ENCODE measurements at places on chromosomes 16 and 17.

GRCh38 chr17:76996741-76997694 is 128.8 kb downstream of the MGAT5B start:
- DNase-seq = no peak
- no peak overlapping the region for H3K4me3 ChIP-seq
- H3K27ac ChIP-seq = no peak overlapping the region
- H3K27me3 ChIP-seq = no peaks in the 10 kb centered on the region

- H3K27ac ChIP-seq = no peak overlapping the region
- H3K4me1 ChIP-seq = no peaks in the 10 kb centered on the region
- H3K36me3 ChIP-seq = no peaks in the 10 kb centered on the region
- H3K4me3 ChIP-seq = no peak overlapping the region
Measured at GRCh38 chr17:74513987-74514631, 17.2 kb downstream of the CD300LB start.

- H3K4me1 ChIP-seq = no peaks in the 10 kb centered on the region
- no peak overlapping the region for H3K27ac ChIP-seq
- H3K4me3 ChIP-seq = no peak overlapping the region
- no peaks in the 10 kb centered on the region for H3K27me3 ChIP-seq
Measured at GRCh38 chr16:57004387-57005250, 15.3 kb downstream of the NLRC5 start.

GRCh38 chr17:17538417-17539391 is 42.5 kb upstream of the RASD1 start:
- peak overlapping the region; percentile 60 for H3K27ac ChIP-seq
- DNase-seq = no peak
- H3K4me3 ChIP-seq = no peak overlapping the region
- H3K4me1 ChIP-seq = no peaks in the 10 kb centered on the region

- no peaks in the 10 kb centered on the region for H3K27me3 ChIP-seq
- no peak for DNase-seq
- H3K27ac ChIP-seq = no peak overlapping the region
- no peak overlapping the region for H3K4me3 ChIP-seq
- H3K4me1 ChIP-seq = peaks cover 8% of the 10 kb centered on the region
Measured at GRCh38 chr16:69190598-69190997, 3.6 kb downstream of the SNTB2 start.

DNA sequence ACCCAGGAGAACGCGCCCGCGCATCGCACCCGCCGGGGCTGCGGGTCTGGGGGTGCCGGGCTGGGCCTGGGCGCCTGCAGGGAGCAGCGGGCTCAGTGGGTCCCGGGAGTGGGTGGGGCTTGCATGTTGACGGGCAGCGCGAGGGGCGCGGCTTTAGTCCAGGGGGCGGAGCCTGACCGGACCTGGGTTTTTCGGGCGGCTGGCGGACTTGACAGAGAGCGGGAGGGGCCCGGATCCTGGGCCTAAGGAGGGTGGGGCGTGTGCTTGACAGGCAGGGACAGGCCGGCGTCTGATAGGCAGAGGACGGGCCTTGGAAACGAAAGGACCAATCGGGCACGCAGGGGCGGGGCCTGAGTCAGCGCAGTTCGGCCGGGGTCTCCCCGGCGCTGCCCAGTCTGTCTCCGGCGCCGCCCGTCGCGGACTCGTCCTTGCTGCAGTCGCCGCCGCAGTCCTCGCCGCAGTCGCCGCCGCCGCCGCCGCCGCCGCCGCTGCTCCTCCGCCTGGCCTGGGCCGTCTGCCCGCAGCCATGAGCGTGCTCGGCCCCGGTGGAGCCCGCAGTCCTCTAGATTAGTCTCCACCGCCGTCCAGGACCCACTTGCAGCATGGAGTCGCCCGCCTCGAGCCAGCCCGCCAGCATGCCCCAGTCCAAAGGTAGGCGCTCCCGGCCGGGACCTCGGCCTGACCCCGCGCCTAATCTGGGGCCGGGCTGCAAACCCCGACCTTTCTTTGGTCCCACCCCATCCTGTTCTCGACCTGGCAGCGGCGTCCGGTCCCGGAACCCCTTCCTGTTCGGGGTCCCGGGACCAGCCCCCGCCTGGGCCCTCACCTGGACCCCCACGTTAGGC is at the start of gene MAP2K3:
Gene MAP2K3, plus strand, starts transcription at position 393 of the 845 bp plus-strand sequence. Its CDS starts 210 bp downstream, at position 603.
- no peaks in the 10 kb centered on the region for H3K36me3 ChIP-seq
- H3K4me3 ChIP-seq = peak within 1 kb of the TSS; percentile 88
- H3K4me1 ChIP-seq = peaks cover 23% of the 10 kb centered on the region

DNA sequence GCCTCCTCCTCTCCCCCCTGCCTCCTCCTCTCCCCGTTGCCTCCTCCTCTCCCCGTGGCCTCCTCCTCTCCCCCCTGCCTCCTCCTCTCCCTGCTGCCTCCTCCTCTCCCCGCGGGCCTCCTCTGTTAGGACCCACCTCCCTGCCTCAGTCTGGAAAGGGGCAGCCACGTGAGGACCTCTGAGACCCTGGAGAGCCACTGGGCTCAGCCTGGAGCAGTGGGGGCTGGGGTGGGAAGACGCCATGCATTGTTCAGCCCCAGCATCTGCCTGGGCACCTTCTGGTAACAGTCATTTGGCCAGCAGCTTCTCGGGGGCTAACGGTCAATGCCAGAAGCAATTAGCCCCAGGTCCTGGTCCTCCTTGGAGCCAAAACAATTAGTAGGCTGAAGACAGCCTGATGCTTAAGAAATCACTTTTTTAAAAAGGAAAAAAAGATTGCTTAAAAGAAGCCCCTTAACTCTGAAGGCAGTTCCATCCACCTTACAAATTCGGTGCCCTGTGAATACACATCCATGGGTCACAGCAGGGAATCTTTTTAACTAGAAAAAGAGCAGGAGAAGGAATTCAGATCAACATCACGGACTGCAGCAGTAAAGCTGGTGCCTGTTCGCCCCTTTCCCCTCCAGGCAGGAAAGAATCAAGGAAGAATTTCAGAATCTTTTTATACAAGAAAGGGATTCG is 29.8 kb downstream of the NXN start:
- DNase-seq = no peak
- H3K27ac ChIP-seq = peak overlapping the region; percentile 90
- H3K4me3 ChIP-seq = no peak overlapping the region
- no peaks in the 10 kb centered on the region for H3K4me1 ChIP-seq
- H3K36me3 ChIP-seq = no peaks in the 10 kb centered on the region

DNA sequence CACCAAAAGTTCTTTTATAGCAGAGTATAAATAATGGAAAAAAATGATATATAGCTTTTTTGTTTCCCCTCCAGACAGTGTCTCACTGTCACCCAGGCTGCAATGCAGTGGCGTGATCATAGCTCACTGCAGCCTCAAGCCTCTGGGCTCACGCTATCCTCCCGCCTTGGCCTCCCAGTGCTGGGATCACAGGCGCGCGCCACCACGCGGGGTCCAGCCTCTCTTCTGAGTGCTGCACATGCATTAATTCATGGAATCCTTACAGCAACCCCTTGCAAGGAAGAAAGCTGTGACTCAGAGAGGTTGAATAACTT is 18.0 kb upstream of the ZNF629 start:
- H3K4me1 ChIP-seq = peaks cover 5% of the 10 kb centered on the region
- H3K27ac ChIP-seq = peak overlapping the region; percentile 92
- no peaks in the 10 kb centered on the region for H3K36me3 ChIP-seq
- peak overlapping the region; percentile 69 for H3K4me3 ChIP-seq
- DNase-seq = no peak
- H3K27me3 ChIP-seq = no peaks in the 10 kb centered on the region

DNA sequence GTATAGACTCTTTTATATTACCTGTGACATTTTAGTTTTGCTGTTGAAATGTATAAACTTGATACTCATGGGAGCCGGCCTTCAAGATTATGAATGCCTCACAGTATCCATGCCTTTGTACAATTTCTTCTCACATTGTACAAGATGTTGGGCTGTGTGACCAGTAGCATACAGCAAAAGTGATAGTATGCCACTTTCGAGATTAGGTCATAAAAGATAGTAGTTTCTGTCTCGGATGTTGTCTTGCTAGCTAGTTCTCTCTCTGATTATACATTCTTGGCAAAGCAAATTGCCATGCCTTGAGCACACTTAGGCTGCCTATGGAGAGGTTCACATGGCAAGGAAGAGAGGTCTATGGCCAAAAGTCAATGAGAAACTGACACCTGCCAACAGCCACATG is 1309.8 kb upstream of the CDH8 start:
- no peaks in the 10 kb centered on the region for H3K4me1 ChIP-seq
- H3K27ac ChIP-seq = no peak overlapping the region
- H3K36me3 ChIP-seq = no peaks in the 10 kb centered on the region
- no peaks in the 10 kb centered on the region for H3K27me3 ChIP-seq

DNA sequence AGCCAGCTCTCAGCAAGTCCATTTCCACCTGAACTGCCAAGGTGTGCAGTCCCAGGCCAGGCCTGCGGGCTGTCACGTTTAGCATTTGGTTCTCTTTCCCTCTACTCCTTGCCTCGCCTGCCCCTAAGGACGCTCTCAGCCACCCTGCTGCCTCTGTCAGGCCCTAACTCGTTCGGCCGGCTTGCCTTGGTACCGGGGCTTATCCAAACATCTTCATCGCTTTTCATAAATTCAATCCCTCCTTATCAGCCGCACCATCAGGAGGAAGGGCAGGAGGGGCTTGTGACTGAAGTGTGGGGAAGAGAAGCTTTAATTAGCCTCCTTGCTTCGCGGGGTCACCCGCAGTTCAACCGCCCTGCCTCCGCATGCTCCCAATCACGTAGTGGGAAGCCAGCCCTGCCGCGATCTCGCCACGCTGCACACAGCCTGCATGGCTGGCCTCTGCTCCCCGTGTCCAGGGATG is 231.1 kb downstream of the SOX9 start:
- no peak for DNase-seq
- no peak overlapping the region for H3K4me3 ChIP-seq
- no peak overlapping the region for H3K27ac ChIP-seq
- no peaks in the 10 kb centered on the region for H3K4me1 ChIP-seq
- no peaks in the 10 kb centered on the region for H3K36me3 ChIP-seq

- H3K4me1 ChIP-seq = no peaks in the 10 kb centered on the region
- no peak for DNase-seq
- no peaks in the 10 kb centered on the region for H3K36me3 ChIP-seq
- no peak overlapping the region for H3K27ac ChIP-seq
Measured at GRCh38 chr16:57689762-57690558, 4.6 kb upstream of the DRC7 start.

GRCh38 chr16:67015313-67015731 is 13.6 kb upstream of the CBFB start:
- H3K4me1 ChIP-seq = no peaks in the 10 kb centered on the region
- H3K4me3 ChIP-seq = no peak overlapping the region
- DNase-seq = peak; percentile 7
- H3K36me3 ChIP-seq = no peaks in the 10 kb centered on the region
- no peaks in the 10 kb centered on the region for H3K27me3 ChIP-seq
- no peak overlapping the region for H3K27ac ChIP-seq

GRCh38 chr17:74812109-74813009 is 36.2 kb upstream of the NAT9 start:
- no peaks in the 10 kb centered on the region for H3K27me3 ChIP-seq
- no peaks in the 10 kb centered on the region for H3K4me1 ChIP-seq
- DNase-seq = no peak
- no peak overlapping the region for H3K4me3 ChIP-seq
- no peak overlapping the region for H3K27ac ChIP-seq
- no peaks in the 10 kb centered on the region for H3K36me3 ChIP-seq

GRCh38 chr17:82060614-82061013 is 5.0 kb downstream of the DUS1L start:
- H3K4me1 ChIP-seq = no peaks in the 10 kb centered on the region
- no peak overlapping the region for H3K27ac ChIP-seq
- no peaks in the 10 kb centered on the region for H3K27me3 ChIP-seq
- H3K4me3 ChIP-seq = no peak overlapping the region

DNA sequence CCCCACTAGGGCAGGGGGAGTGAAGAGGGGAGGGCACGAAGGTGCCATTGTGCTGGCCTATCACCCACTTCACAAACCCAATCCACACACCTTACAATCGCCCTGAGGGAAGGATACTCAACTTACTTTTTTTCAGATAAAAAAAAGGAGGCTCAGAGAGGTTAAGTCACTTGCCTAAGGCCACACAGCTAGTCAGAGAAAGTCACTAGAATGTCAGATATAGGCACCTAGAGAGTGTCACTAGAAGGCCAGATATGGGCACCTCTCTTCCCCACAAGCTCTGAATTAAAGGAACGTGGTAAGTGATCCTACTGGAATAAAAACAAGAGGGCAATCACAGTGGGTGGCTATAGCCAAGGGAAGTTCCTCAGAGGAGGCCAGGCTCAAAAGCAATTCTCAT is 204.5 kb upstream of the ASIC2 start:
- H3K27me3 ChIP-seq = no peaks in the 10 kb centered on the region
- no peak overlapping the region for H3K4me3 ChIP-seq
- DNase-seq = no peak
- H3K36me3 ChIP-seq = no peaks in the 10 kb centered on the region
- no peak overlapping the region for H3K27ac ChIP-seq
- H3K4me1 ChIP-seq = no peaks in the 10 kb centered on the region

DNA sequence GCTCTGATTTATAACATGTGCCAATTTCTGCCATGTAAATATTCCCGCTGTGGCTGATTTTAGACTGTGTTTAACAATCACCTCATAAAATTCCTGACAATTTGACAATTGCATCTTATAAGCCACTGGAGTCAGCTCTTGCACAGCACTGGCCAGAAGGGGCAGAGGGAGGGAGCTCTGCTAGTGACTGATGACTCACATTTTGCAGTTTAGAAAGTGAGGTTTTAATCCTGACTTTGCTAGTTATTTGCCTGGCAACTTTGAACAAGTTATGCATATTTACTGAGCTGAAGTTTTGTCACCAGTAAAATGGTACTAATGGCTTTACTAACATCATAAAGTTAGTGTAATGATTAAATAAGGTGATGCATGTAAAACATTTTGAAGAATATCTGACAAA is 452.3 kb downstream of the CNTNAP4 start:
- no peak for DNase-seq
- no peaks in the 10 kb centered on the region for H3K4me1 ChIP-seq
- H3K4me3 ChIP-seq = no peak overlapping the region

DNA sequence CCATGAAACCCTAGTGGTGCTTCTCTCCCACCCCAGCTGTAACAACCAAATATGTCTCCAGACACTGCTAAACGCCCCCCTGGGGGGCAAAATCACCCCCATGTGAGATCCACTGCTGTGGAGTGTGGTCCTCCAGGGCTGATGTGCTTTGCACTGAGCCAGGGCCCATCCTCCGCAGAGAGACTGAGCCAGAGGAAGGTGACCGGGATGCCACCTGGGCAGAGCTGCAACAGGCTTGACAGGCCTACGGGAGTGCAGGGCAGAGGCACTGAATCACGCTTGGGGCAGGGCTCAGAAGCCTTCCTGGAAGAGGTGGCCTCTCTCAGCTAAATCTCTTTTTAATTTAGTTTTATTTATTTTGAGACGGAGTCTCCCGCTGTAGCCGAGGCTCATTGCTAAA is 4.4 kb downstream of the GJD3 start:
- DNase-seq = no peak
- no peaks in the 10 kb centered on the region for H3K36me3 ChIP-seq
- H3K4me1 ChIP-seq = no peaks in the 10 kb centered on the region
- H3K27ac ChIP-seq = no peak overlapping the region

DNA sequence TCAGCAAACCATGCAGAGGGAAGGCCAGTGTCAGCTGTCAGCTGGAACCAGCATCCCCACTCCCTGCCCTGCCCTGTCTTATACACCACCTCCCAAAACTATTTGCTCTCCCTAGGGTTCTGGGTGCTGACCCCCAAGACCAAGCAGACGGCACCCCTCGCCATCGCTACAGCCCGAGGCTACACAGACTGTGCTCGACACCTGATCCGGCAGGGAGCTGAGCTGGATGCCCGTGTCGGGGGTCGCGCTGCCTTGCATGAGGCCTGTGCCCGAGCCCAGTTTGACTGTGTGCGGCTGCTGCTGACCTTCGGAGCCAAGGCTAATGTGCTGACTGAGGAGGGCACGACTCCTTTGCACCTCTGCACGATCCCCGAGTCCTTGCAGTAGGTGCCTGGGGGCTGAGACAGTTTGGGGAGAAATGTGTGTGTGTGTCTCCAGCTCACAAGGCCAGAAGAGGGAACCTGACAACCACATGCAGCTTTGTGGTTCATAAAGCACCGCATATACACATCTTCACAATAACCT is 1.5 kb downstream of the ASB16 start:
- no peak for DNase-seq
- no peaks in the 10 kb centered on the region for H3K27me3 ChIP-seq
- no peaks in the 10 kb centered on the region for H3K4me1 ChIP-seq
